NCI-H1092 (cell line): ENCODE measurements at places on chromosomes 5 and 9.

- DNase-seq = no peak
These were observed 10.1 kb upstream of the GRIA1 start for GRCh38 chr5:153480401-153480800.

DNA sequence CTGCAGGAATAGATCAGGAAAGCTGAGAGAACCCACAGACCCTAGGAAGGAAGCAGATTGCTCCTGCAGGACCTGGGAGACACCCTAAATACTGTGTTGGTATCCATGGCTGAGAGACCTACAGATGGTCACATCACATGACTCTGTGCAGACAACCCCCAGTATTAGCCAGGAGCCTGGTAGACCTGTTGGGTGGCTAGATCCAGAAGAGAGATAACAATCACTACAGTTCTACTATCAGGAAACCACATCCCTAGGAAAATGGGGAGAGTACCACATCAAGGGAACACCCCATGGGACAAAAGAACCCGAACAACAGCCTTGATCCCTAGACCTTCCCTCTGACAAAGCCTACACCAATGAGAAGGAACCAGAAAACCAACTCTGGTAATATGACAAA, 24.2 kb upstream of the MELK start:
- DNase-seq = no peak

GRCh38 chr9:101716629-101717028, 21.8 kb downstream of the GRIN3A start:
- DNase-seq = peak; percentile 65

DNA sequence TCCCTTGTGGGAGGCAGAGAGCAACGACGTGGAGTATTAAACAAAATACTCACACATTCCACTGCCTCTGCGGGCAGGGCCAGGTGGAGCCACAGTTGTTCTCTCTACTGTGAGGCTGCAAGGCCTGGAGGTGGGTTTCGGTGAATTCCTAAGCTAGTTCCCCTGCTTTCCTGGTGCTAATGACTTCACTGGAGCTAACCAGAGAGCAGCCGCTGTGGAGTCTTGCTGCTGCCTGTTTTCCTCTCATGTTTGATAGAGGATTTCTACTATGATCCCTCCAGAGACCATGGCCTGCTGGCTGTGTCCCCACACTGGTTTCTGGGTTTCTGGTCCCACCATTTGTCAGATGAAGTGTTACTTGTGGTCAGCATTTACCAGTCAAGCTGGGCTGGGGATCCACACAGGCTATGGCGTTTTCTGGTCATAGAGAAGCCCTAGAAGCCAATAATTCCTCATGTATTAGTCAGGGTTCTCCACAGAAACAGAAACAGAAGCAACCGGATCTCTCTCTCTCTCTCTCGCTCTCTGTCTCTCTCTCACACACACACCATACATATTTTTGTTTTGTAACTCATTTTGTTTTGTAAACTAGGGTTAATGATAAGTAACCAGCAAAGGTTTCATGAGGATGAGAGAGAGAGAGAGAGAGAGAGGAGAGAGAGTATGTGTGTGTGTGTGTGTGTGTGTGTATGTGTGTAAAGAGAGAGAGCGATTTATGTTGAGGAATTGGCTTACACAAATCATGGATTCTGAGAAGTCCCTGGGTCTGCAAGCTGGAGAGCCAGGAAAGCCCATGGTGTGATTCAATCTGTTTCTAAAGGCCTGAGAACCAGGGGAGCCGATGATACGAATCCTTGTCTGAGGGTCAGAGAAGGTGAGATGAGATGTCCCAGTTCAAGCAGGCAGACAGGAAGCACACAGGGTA, 403.0 kb downstream of the GADD45G start:
- no peak for DNase-seq

GRCh38 chr5:106661866-106662265, 1008.9 kb downstream of the EFNA5 start:
- no peak for DNase-seq

DNA sequence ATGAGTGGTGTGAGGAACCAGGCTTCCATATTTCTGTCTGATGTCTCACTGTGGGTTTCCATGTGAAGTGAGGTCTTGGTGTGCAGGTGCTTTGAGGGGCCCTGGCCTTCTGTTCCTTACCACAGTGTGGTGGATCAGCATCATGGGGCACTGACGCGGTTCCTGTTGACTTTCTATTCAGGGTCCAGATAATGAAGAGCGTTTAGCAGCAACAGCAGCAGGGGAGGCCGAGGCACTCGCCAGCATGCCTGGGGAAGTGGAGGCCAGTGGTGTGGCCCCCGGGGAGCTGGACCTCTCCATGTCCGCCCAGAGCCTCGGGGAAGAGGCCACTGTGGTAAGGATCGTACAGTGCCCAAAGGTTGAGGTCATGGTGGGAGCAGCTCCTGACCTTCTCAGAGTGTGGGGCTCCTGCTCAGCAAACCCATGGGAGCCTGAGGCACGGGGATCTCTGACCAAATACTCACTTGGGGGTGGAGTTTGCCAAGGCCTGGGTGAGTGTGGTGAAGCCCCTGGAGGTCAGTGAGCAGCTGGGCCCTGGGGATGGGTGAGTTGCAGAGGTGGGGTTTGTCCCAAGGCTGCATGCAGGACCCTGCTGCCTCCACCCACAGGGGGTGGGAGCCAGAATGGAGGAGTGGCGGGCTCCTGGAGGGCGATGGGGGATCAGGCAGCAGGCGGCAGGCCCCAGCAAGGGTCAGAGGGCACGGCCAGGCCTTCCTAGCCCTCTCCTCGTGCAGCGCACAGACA, 61.2 kb downstream of the COL15A1 start:
- DNase-seq = no peak

GRCh38 chr5:81397176-81397575, 3.2 kb upstream of the ACOT12 start:
- DNase-seq = no peak

- no peak for DNase-seq
These were observed 159.1 kb downstream of the PAX5 start for GRCh38 chr9:36874921-36875320.

DNA sequence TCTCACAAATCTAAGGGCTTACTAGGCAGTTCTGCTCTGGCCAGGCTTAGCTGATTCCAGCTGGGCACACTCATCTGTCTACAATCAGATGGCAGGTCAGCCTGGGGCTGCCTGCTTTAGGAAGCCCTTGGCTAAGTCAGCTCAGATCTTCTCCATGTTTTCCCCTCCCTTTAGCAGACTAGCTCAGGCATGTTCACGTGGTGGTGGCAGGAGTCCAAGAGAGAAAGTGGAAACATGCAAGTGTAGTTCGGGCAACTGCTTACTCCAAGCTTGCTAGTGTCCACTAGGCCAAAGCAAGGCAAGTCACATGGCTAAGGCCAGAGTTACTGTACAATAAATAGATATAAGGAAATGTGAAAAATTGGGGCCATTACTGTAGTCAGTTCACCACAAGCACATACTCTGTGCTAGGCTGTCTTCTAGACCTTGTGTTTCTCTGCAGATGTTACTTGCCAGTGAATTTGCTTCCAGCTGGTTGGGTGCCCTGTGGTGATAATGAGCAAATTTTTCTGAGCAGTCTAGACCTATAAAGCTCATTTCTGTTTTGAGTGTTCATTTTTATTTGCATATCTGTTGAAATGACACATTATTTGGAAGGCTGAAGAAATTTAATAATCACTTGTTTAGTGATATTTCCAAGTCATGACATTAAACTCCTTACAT, 38.3 kb downstream of the RECK start:
- DNase-seq = no peak

- no peak for DNase-seq
These were observed 616.1 kb upstream of the RGMB start for GRCh38 chr5:98157368-98157767.

- no peak for DNase-seq
These were observed 255.9 kb downstream of the FAM114A2 start for GRCh38 chr5:153782589-153783361.

GRCh38 chr5:30041291-30041690, 1152.2 kb upstream of the CDH6 start:
- no peak for DNase-seq

- no peak for DNase-seq
These were observed 37.6 kb downstream of the DUSP1 start for GRCh38 chr5:172733131-172733973.

- DNase-seq = no peak
These were observed 4.4 kb downstream of the SSNA1 start for GRCh38 chr9:137192859-137193258.

DNA sequence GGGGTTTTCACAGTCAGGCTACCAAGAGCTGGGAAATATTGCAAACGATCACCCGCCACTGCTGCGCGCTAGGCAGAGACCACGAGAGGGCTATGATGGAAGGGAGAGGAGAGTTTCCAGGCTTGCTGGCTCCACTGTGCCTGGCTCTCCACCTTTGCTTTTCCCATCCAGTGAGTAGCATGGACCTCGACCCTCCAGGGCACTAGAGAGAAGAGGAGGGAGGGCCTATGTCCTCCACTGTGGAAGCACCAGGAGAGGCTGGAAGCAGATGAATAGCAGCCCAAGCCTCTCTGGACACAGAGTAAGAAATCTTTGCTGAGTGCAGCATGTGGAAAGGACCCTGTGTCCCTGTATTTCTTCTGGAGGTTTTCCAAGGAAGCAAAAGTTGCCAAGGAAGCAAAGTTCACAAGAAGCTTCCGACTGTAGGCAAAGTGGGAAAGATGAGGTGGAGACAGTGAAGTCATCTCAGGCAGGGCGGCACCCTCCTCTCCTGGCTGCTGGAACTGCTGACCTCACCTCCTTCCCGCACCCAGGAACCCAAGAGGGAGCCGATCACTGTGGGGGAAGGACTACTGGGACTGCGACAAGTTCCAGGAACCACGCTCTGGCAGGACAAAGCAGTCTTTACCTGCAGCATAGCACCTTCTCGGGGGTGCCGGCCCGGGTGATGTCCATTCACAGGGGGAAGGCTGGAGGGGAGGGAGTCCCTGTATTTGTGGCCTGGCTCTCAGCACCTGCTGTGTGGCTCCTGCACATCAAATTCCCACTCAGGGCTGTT, 79.6 kb downstream of the CSNK1A1 start:
- no peak for DNase-seq

GRCh38 chr5:44565902-44566301, 176.7 kb upstream of the FGF10 start:
- no peak for DNase-seq

DNA sequence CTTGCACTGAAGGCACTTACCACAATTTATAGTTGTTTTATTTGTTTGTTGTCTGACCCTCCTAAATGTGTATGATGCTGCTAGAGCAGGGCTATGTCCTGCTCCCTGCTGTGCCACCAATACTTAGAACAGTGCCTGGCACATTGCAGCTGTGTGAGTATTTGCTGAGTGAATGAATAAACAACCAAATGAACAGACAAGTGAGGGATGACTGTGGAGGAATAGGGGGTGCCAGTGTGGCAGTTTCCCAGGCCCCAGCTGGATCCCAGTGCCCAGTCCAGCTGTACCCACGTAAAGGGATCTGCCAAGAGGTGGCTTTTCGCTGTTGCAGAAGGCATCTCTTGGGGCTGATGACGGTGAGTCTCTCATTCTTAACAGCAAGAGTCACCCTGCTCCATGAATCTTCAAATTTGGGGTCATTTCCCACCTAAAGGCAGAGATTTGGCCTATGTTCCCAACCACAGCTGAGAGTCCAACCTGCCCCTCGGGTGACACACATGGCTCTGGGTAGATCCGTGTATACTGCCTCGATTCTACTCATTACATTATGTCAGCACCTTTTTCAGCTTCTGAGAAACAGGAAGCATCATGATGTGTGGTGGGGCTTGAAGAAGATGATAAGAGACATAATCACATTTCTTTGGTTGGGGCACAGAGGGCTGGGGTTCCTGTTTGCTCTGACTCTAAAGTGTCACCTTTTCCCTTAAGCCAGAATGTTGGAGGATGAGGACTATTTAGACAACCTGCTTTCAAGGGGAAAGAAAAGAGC, 14.3 kb downstream of the IL5 start:
- DNase-seq = no peak

- DNase-seq = no peak
These were observed 7.1 kb upstream of the PLK2 start for GRCh38 chr5:58466939-58467338.

DNA sequence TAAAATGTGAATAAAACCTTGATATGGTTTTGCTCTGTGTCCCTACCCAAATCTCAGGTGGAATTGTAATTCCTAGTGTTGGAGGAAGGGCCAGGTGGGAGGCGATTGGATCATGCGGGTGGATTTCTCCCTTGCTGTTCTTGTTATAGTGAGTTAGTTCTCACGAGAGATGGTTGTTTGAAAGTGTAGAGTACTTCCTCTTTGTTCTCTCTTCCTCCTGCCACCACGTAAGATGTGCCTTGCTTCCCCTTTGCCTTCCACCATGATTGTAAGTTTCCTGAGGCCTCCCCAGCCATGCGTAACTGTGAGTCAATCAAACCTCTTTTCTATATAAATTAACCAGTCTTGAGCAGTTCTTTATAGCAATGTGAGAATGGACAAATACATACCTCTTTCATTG, 34.9 kb downstream of the TARS1 start:
- no peak for DNase-seq

GRCh38 chr5:122262103-122262502, 49.9 kb upstream of the SNCAIP start:
- DNase-seq = no peak

DNA sequence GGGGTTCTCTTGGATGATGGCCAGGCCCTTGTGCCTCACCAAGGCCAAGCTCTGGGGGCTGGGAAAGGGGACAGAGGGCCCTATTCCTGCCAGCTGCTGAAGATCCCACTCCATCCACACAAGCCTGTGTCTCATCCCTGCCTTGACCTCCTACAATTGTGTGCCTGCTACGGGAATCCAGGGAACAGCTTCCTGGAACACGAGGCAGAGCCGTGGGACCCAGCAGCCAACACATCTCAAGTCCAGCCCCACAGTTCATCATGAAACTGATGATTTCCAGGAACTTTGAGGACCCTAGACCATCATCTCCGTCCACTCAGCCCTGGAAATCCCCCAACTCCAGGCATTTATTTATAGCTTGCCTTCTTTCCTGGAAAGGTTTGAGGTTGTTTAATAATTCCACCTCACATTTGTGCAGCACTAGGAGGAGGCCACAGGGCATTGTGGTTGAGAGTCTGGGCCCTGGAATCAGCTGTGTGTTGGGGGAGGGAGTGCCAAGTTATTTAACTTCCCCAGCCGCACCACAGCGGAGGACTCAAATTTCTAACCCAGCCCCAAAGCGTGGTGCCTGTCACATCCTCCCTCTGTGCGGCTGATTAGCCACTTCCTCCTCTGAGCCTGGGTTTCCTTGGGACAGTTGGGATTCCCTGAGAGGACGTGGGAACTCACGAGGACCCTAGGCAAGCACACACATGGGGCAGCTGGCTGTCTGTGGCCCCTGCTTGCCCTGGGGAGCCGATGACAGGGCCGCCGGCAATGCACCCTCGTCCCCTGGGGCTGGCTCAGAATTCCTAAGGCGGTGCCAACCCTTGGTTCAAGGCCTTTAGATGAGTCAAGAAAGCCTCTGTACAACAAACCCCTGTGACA, 58.2 kb upstream of the GGTA1 start:
- no peak for DNase-seq

- DNase-seq = no peak
These were observed 106.0 kb downstream of the HACD4 start for GRCh38 chr9:20925256-20926045.

DNA sequence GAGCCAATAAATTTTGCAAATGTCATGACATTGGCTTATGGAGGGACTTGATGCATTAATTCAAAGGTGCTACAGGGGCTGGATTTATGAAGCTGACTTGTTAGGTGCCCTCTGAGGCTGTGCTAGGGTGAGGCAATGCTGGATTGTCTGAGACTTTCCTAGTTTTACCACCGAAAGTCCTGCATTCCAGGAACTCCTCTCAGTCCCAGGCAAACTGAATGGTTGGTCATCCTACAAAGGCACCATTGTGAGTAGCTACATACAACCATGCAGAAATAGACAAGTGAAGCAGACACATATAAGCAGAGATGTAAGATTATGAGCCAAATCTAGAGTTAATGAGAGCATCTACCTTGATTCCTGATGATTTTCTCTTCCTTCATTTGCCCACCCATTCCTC, 95.3 kb downstream of the LIX1 start:
- no peak for DNase-seq

GRCh38 chr5:53019320-53019719, 30.2 kb downstream of the ITGA2 start:
- DNase-seq = no peak
